Fibroblast of skin of left quadriceps (primary cell): ENCODE measurements at places on chromosomes 3 and 15.

DNA sequence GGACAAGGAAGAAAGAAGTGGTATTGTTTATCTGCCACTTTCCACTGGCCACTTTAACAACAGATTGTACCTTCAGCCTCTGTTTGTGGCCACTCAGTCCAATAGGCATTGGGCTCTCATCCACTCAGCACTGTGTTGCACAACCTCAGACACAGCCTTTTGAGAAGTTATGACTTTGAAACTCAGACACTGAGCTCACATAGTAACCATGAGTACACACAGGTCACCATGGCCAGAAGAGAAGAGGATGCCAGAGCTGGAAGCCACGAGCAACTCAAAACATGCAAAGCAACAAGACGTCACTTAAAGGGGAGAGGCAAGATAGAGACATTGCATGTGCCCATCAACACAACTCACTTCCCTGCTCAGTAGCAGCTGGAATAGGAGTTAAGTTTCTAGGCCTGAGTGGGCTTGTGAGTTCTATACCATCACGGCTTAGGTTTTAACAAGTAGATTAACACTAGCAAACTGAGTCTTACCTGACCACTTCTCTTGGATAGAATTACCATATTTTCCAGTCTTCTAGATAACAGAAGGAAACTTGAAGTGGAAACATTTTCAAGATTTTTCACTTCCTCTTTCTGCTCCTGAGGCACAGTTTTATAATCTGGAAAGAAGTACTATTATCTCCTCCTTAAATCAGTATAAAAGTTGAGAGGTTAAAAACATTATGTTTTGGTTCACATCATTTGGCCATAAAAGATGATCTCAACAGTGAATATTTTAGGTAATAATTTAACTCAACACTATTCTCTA, 103.5 kb downstream of the IMPG2 start:
- DNase-seq: no peak

DNA sequence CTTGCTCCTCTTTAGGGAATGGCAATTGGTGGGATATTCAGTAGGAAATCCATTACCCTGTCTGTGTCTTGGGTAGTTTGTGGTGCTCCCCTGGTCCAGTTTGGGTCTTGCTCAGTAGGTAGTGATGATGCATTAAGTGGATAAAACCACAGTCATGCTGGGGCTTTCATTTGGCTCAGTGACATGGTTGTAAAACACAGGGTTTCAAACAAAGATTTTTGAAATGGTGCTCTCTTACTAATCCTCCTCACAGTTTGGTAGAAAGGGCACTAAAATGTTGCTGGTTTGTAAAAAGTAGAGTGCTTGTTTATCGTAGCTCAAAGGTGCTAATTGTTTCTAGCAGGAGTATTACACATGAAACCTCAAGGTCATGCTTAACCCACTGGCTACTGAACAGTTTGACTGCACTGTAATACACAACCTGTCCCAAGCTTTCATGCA, 22.9 kb downstream of the BBX start:
- no peak for DNase-seq

DNA sequence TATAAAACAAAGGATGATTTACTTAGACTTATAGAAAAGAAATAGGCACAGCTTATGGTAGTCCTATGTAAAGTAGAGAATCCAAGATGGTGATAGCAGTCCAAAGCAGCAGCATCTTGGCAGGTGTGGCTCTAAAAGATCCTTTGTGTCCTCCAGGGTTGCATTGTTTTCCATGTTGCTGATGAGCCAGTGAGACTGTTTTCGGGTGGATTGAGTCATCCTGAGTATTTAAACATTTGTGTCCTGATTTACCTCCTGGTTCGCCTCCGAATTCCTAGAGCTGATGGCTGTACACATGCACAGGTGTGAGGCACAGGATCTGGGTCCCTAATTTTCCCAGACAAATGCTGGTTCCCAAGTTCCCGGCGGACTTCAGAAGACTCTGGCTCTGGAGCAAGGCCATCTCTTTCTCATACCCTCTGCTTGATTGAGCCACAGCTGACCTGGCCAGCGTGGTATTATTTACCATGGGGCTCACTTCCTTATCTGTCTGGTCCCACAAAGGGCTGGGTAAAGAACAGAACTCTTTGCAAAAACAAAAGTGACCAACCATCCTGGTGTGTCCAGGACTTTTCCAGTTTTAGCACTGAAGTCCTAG, 51.0 kb downstream of the ARNT2 start:
- DNase-seq: no peak

GRCh38 chr15:68450192-68450591, 18.2 kb upstream of the ITGA11 start:
- DNase-seq: no peak

GRCh38 chr3:193716150-193716549, 123.1 kb downstream of the OPA1 start:
- no peak for DNase-seq

GRCh38 chr15:44532689-44533088, 4.3 kb upstream of the EIF3J start:
- no peak for DNase-seq

DNA sequence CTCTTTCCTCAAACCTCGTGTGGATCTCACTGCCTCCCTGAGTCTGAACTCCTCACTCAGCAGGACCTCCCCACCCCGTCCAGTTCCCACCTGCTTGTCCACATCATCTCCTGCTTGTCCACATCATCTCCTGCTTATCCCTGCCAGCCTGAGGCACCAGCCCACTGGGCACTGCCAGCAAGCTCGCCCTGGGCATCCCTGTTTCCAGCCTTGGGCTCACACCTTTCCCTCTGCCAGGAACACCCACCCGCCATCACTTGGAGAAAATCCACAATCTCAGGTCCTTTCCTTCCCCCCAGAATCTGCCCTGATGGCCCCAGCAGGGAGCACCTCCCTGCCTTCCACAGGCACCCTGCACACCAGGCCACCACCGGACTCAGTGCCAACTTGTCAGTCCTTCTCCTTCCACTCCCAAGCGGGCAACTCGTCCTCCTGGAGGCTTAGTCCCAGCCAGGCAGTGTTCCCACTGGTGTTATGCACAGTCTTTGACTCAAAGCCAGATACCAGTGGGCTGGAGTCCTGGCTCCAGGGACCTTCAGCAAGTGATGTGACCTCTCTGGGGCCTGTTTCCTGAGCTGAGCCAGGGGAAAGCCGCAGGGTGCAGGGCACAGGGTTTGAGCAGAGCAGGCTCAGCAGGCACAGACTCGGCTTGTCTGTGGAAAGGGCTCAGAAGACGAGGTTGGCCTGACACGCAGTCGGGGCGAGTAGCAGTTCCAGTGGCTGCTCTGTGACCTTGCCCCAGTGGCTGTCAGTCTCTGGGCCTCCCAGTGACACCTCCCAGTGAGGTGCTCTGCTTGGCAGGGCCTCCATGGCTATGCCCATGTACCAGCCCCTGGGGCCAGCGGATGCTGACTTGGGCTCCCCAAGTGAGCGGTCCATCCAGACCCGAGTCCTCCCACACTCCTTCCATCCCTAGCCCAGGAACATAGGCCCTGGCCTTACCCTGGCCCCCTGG, 9.5 kb upstream of the MESP2 start:
- DNase-seq: no peak

- no peak for DNase-seq
Measured at GRCh38 chr3:72418244-72418643, 430.0 kb downstream of the SHQ1 start.

DNA sequence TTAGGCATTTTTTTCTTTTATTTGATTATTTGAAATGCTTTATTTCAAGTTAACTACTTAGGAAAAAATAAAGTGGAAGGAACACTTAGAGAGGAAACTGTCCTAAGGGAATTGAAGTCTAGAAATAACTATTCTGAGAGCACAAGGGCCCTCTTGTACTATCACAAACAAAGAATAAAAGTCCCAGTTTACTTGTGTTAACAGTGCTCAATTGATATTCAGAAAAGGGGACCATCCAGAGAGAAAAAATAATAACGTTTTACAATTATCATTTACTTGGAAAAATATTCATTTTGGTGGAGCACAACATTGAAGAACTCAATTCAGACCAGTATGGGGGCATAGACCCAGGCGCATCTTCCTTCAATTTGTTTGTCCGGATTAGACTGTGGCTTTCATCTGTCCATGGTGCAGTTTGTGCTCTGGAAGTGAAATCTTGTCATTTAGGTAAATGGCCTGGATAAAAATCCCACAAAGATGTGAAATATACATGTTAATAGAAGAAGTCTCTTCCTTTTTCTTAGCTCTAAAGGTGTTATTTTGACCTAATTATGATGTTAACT, 54.5 kb upstream of the SAMMSON start:
- no peak for DNase-seq

DNA sequence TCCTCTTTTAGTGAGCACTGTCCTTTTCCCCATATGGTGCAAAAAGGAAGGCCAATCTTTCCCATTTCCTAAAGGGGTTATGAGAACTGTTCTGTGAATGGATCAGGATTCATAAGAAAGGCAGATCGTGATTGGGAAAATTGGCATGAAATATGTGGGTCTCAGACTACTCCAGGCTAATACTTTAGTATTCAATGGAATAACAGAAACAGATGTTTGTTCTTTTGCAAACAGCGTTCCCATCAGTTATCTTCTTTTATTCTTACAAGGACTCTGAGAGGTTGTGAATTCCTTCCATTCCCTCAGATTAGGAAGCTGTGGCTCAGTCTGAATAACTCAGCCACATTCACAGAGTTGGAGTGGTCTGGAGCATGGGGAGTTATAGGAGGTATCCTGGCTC, 51.3 kb upstream of the MTMR10 start:
- DNase-seq: no peak

- no peak for DNase-seq
Measured at GRCh38 chr3:49339581-49339940, 292 bp downstream of the USP4 start.

- DNase-seq: no peak
Measured at GRCh38 chr3:126158016-126158911, 22.1 kb downstream of the ALDH1L1 start.

DNA sequence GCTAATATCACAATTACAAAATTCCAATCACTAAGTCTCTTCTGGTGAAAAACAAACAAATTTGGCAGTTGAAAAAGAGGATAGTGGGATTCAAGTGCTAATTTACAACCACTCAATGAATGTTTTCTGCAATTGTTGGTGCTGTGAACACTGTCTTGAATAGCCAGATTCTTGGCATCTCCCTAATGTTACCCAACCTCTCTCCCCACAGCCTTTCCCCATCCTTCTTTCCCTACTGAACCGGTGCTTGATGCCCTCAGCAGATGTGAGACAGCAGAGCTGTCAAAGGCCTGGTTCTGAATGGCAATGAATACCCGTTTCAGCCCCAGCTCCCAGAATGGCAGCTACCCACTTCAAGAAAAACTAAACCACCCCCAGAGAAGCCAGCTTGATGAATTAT, 22.5 kb upstream of the BHLHE40 start:
- no peak for DNase-seq

GRCh38 chr3:72318504-72319193, 529.6 kb downstream of the SHQ1 start:
- no peak for DNase-seq

GRCh38 chr3:189295089-189295488, 123.3 kb downstream of the TPRG1 start:
- DNase-seq: no peak

GRCh38 chr3:160831401-160831800, 75.4 kb downstream of the PPM1L start:
- DNase-seq: no peak

GRCh38 chr3:2554656-2555055, 456.0 kb downstream of the CNTN4 start:
- no peak for DNase-seq

GRCh38 chr3:111531446-111531845, 10.6 kb upstream of the CD96 start:
- DNase-seq: no peak

DNA sequence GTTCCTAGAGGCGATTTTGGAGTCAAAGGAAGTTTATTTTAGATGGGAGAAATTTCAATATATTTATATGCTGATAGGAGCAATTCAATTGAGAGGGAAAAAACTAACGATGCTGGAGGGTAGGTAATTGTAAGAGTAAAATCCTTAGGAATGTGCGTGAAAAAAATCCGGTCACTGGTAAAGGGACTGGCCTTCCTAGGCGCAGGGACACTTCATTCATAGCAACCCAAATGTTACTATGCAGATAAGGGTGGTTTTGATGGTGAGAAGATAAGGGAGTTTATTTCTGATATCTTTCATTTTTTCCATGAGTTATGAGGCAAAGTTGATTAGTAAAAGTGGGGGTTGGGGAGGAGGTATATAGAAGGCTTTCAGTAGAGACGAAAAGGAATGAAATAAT, 1.1 kb upstream of the PIAS1 start:
- DNase-seq: no peak

GRCh38 chr3:12148183-12148940, 10.3 kb downstream of the TIMP4 start:
- DNase-seq: no peak

GRCh38 chr3:57130571-57131209, 34.5 kb downstream of the IL17RD start:
- DNase-seq: no peak

DNA sequence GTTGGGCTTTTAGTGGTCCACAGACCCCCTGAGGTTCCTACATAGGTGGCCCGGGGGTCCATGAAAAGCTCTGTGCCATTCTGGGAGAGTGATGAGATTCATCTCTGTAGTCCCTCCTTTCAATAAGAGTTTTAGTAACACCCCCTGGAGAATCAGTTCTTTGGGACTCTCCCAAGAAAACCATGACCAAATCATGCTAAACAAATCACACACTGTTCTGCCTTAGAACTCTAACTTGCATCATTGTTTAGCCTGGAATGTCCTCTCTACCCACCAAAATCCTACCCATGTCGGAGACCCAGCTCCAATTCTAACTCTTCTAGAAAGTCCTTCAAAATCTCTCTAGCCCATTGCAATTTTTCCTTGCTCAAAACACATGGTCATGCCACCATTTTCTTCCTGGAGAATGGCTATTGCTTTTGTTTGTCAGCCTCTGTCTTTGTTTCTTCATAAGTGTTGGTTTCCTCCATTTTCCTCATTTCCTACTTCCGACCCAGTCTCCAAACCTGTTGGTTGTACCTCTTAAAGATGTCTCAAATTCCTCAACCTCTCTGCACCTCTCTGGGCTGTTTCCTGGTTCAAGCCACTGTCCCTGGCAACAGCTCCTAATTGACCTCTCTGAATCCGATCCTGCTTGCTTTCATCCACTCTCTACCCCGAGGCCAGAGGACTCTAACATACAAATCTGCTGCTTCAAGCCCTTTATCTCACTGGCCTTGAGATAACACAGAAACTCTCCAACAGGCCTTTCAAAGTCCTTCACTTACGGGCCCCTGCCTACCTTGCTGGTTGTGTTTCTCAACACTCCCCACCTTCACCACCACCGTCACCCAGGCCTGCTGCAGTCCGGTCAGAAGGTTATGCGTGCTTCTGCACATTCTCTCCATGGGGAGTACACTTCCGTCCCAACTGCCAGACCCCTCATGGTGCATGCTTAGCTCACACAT, 23.7 kb downstream of the CYP19A1 start:
- no peak for DNase-seq

GRCh38 chr3:9071936-9072666, 108.8 kb upstream of the RAD18 start:
- no peak for DNase-seq

- DNase-seq: no peak
Measured at GRCh38 chr3:58215317-58216025, 4.7 kb upstream of the DNASE1L3 start.

- peak; percentile 63 for DNase-seq
Measured at GRCh38 chr3:194682694-194683310, 2.9 kb upstream of the FAM43A start.

- DNase-seq: peak; percentile 72
Measured at GRCh38 chr3:27596334-27596841, 112.2 kb upstream of the SLC4A7 start.
